ENCODE measurements at places on chromosomes 7 and 10.

DNA sequence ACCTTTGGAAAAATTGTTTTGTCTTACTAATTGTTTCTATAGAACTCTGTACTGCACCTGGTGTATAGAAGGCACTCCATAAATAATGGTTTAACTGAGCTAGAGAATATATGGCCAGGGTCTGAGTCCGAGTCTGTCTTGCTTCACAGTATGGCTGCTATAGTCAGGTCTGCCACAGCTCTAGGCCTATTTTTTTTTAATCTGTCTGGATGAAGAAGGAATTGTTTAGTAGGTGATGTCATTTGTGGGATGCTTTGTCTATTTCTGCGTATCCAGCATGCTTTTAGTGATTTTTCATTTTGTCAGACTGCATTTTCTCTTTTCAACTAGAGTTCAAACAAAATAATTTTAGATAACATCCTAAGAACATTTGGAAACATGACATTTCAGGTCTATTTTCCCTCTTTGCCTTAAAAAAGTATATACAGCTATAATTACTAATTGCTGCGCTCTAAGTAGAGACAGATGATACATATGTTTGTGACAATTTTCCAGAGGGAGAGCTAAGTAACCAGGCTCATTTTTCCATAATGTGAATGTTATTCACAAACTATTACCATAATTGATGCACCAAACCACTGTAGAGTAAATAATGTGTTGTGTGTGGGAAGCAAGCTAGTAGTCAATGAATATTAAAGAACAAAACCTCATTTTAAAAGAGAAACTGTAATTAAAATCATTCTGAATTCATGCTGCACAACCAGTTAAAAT is 361.7 kb downstream of the AUTS2 start:
- DNase-seq = no peak

GRCh38 chr7:68707159-68707558 is 891.1 kb upstream of the AUTS2 start:
- DNase-seq = no peak

- no peak for DNase-seq
Measured at GRCh38 chr7:152710153-152710442, 34.2 kb upstream of the XRCC2 start.

- no peak for DNase-seq
Measured at GRCh38 chr7:19119372-19119771, 1.9 kb upstream of the TWIST1 start.

DNA sequence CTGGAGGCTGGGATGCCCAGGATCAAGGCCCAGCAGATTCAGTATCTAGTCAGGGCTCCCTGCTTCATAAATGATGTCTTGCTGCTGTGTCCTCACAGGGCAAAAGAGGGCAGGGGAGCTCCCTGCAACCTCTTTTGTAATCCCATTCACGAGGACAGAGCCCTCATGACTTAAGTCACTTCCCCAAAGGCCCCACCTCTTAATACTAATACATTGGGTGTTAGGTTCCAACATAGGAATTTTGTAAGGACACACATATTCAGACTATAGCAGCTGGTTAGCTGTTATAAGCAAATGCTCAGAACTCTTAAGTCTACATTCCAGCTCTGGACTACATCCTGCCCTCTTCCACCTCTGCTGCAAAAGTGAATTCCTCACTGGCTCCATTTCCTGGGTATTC is 63.0 kb downstream of the VOPP1 start:
- DNase-seq = no peak

DNA sequence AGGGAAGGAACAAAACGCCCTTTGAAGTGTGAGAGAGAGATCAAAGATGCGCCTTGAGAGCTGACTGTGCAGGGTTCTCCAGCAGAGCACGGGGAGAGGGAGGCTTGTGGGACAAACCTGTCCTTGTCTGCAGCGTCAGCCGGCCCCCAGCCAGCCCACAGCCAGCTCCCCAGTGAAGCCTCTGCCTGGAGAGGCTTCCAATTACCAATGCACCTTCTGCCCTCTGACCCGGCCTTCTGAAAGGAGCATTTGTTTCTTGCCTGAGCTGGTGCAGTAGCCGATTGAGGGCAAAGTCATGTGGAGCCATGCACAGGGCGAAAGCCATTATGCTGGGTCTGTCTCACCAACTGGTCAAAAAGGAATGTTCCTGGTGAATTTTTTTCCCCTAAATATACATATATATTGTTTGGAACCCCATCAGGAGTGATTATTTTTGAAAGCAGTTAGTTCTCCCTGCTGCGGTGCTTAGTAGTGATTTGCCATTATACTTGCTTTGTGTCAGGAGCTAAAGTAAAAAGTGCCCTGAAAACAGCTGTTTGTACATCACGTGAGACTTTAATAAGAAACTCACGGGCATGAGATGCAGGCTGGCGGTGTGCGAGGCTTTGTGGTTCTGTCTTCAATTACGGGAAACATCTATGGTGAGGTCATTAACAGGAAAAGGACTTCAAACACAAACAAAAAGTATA is 268.6 kb downstream of the KLF6 start:
- no peak for DNase-seq

- DNase-seq = no peak
Measured at GRCh38 chr10:126133906-126134656, 237.7 kb downstream of the FANK1 start.

DNA sequence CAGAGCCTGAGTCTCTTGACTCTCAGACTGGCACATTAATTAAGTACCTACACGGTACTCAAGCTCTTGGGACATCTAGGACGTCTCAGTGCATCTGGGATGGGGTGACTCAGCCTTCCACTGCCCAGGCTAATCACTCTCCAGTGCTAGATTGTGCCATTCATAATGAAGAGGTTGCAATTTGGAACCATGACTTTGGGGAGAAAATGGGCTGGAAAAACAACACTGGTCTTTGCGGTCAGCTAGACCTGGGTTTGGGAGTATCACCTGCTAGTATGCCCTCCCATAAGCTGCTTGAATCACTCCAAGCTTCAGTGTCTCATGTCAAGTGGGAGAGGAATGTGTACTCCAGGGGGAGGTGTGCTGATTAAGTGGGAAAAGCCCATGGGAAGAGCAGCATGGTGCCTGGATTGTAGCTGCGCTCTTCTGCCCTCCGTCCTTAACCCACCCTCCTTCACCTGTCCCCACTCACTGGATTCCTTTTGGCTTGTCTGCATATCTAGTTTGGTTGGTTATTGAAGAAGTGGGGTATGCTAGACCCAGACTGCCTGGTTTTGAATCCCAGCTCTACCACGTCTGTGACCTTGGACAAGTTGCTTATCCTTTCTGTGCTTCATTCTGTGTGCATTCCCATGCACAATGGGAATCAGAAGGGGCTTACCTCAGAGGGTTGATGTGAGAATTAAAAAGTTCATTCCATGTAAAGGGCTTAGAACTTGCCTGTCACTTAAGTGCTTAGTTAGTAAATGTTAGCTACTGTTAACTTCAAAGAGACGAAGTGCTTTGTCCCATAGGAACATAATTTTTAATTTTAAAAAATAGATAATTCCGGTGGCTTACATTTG is 3.8 kb downstream of the NFE2L3 start:
- no peak for DNase-seq
